ENCODE measurements at places on chromosomes 5 and 9.

DNA sequence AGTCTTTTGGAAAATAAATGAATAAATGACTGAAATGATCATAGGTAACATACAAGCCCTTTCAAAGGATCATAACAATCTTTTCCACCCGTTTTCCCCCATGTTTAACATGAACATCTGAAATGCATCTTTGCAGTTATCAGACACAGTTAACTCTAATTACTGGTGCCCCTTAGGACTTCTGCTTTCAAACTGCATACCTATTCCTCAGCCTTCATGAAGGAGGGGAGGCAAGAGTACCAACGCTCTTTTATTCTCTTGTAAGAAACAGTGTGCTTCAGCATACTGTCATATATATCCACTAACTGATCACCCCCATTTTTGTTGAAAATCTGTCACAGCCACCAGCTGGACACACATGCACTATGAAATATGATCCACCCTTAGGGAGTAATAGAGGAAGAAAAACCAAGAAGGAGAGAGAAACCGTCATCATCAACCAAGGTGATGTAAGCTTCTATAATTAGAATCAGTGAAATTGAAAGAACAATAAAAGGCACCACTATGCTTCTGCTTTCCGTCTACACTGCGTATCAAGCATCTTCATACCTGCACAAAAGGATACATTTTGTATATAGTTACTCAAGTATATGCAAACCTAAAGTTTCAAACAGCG lies 98.7 kb downstream of the RAPGEF6 start:
- DNase-seq = no peak

DNA sequence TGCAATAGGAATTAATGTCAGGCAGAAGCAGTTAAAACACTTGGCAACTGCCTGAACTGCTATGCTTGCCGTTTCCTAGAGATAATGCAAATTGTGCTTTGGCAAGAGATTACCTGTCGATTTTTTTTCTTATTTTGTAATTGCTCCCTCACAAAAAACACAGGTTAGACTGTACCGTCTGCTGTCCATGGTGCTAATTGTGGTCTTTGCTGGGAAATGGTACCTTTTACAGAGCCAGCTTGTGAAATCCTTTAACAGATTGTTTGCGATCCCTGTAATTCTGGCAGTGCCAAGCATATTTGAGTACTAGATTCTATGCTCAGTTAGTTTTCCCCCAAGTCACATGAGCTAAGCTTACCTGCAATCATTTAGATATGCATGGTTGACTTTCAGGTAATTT lies 2125.8 kb upstream of the WWC1 start:
- peak; percentile 82 for DNase-seq

GRCh38 chr5:104353371-104353770 lies 790.8 kb upstream of the NUDT12 start:
- no peak for DNase-seq

GRCh38 chr9:21265421-21266189 lies 25.8 kb upstream of the IFNA14 start:
- DNase-seq = no peak

GRCh38 chr5:136155761-136156160 lies 23.1 kb downstream of the SMAD5 start:
- no peak for DNase-seq

GRCh38 chr9:108535526-108535925 lies 320.3 kb downstream of the ACTL7B start:
- DNase-seq = no peak

DNA sequence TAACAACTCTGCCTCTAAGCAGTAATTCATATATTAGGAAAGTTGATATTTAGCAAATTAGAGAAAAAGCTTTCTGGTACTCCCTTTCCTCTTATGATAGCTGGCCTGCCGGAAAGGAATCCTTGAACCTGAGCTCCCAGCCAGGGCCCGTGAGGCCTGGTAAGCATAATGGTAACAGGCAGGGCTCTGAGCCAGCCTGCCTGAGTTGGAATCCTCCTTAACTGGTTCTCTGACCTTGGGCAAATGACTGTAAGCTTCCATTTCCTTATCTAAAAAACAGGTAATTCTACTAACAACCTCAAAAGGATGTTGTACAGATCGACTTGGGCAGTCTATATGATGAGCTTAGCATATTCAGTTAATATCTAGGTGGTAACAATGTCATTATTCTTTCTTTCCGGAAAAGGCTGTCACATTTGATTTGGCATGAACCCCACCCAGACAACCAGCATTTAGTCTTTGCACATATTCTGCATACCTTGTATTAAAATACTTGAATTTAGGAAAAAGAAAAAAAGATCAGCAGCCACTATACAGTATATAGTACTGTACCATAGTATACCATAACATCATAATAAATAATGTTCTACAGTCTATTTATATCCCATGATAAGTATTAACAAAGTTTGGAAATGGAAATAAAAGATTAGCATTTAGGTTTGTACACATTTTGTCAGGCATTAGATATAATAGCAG lies 55.7 kb upstream of the MAP3K1 start:
- DNase-seq = no peak

- DNase-seq = no peak
Measured at GRCh38 chr5:94080390-94080789, 339.0 kb upstream of the POU5F2 start.

- no peak for DNase-seq
Measured at GRCh38 chr9:80699511-80699998, 989.8 kb downstream of the TLE1 start.

- DNase-seq = peak; percentile 65
Measured at GRCh38 chr5:136212252-136212721, 19.3 kb upstream of the SMIM32 start.

DNA sequence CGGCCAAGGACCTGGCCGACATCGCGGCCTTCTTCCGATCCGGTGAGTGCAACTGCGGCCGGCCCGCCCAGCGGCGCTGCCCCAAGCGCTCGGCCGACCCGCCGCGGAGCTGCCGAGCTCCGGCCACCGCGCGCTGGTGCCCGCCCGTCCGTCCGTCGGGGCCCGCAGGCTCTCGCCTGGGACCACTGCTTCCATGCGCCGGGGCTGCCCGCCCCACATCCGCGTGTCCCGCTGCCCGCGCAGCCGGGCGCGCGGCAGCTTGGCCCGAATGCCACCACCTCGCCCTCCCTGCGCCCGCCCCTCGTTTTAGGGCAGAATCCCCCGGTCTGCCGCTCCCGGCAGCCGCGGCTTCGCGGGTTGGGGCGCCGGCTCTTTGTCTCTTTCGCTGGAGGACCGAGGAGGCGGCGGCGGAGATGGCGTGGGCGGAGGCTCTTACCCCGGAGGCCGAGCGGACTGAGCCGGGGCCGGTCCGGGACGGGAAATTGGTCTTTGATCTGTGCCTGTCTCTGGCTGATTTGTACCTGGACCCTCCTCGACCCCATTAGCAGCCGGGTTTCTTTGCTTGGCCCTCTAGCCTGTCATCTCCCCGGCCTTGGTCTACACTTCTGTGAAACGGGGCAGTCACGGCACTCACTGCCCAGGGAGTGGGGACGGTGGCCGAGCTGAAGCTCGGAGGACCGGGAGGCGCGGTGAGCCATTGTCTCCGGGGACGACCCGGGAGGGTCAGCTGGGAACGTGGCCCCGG lies 871 bp downstream of the TRIO start:
- no peak for DNase-seq

- no peak for DNase-seq
Measured at GRCh38 chr9:21558615-21559401, 76.7 kb upstream of the IFNE start.

- DNase-seq = no peak
Measured at GRCh38 chr5:1212271-1212670, 10.9 kb downstream of the SLC6A19 start.

DNA sequence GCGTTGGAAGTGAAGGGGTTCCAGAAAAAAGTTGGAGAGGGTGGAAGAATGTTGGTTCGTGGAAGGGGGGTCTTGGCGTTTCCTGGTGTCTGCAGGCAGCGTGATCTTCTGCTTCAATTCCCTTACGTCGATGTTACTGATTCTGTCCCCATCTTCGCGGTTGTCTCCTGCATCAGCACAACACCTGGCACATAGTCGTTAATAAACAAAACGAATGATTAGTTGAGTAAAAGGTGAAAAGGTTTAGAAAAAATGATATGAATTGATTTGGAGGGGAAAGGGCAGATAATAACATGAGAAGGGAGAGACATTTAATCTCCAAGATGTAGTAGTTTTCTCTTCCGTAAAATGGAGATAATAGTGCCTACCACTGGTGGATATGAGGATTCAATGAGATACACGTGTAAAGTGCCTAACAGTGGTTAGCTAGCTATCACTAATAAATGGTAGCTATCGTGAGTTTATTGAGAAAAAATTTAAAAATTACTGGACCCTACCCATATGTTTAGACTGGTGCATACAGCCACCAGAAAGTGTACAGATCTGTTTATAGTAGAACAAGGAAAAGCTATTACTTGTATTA lies 556 bp downstream of the MTREX start:
- peak; percentile 12 for DNase-seq

GRCh38 chr5:181028032-181028819 lies 11.8 kb upstream of the BTNL9 start:
- DNase-seq = no peak

DNA sequence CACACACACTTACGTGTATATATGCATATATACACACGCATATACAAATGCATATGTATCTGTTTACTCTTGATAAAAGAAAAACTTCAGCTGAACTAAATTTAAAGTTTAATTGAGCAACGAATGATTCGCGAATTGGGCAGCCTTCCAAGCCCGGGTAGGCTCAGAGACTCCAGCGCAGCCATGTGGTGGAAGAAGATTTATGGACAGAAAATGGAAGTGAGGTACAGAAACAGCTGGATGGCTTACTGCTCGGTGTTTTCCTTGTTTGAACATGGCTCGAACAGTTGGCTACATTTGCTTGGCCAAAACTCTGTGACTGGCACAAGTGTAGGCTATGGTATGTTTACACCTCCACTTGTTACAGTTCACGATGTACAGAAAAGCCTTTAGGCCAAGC lies 239.3 kb upstream of the PRDM9 start:
- DNase-seq = no peak

GRCh38 chr5:142239394-142240159 lies 85.2 kb downstream of the SPRY4 start:
- DNase-seq = no peak

DNA sequence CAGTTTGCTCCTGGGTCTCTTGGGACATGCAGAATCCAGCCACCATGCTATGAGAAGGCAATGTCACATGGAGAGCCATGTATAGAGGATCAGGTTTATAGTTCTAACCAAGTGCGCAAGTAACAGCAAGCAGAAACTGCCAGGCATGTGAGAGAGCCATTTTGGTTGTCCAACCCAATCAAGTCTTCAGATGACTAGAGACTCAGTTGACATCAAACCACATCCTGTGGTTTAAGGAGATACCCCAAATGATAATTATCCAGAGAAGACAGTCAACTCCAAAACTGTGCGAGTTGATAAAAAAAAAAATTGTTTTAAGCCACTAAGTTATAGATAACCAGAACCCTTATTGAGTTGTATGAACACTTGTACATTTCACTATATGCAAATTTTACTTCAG lies 40.2 kb downstream of the TMEM232 start:
- no peak for DNase-seq

GRCh38 chr5:11385251-11385900 lies 518.9 kb downstream of the CTNND2 start:
- DNase-seq = no peak

DNA sequence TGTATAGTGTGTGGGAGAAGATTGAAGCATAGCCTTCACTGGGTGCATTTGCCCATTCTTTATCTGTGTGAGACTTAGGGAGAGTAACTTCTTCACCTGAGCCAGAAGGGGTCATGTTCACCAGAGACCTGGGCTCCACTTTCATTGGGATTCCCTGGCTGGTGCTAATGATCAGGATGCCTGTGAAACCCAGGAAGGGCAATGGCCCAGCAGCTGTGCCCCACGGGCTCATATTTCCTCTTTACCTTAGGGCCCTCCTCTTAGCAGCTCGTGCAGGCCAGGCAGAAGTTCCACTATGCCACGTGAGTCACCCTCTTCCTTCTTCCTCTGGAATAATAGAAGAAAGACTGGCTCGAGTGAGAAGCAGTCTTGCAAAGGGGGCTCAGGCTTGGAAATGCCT lies 5.0 kb downstream of the PPARGC1B start:
- DNase-seq = no peak

DNA sequence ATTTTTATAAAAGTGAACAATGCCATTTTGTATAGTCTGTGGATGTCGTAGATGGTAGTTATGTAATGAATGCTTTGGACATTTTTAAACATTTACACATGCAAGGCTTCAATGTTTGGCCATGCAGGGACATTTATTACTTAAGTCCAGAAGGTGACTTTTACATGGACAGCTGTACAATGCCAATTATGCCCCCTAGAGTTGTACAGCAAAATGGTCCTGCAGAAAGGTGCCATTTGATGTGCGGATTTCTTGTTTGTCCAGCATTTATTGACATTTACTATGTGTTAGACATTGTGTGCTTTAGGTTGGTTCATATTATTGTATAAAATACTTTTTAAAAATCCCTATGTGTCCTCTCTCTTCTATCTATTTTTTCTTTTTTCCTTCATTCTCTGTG lies 22.5 kb upstream of the COMMD10 start:
- no peak for DNase-seq

- no peak for DNase-seq
Measured at GRCh38 chr5:58019614-58020013, 440.3 kb downstream of the PLK2 start.

GRCh38 chr5:40823459-40823858 lies 11.6 kb downstream of the RPL37 start:
- DNase-seq = no peak

GRCh38 chr9:88759364-88759763 lies 224.4 kb downstream of the NXNL2 start:
- no peak for DNase-seq

DNA sequence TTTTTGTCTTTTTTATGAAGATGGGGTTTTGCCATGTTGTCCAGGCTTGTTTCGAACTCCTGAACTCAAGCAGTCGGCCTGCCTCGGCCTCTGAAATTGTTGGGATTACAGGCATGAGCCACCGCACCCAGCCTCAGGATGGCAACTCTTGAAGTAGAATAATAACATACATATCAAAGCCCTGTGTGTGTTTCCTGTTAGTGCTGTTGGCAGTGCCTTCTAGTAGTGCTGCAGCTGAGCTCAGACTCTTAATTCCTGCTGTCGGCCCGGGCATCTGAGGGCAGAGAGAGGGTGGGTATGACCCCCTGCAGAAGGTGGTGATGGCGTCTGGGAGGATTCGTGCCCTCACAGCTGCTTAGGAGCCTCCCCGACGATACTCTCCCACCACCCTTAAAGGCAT lies 227.2 kb downstream of the PDZD2 start:
- DNase-seq = no peak

GRCh38 chr5:67467110-67467509 lies 270.5 kb upstream of the CD180 start:
- no peak for DNase-seq

- peak; percentile 28 for DNase-seq
Measured at GRCh38 chr9:125255781-125256391, 5.7 kb upstream of the GAPVD1 start.

DNA sequence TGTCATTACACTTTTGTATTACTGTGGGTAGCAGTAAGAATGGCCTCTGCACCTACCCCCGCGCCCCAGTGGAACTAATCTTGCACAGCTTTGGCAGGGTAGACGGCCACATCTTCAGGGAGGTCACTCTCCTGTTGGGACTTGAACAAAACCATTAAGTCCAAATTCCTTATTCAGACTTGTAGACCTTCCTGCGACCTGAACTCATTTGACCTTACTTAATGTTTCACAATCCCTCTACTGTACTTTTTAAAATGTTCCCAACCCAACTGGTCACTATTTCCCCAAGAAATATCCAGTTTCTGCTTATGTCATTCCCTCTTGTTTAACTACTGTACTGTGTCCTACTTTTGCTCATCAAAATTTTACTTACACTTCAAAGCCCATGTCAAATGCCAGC lies 5.3 kb upstream of the FAM120AOS start:
- no peak for DNase-seq

GRCh38 chr9:20593105-20593504 lies 29.2 kb downstream of the MLLT3 start:
- no peak for DNase-seq

GRCh38 chr5:147061431-147061830 lies 173.4 kb upstream of the STK32A start:
- DNase-seq = no peak

All from COR-L47 (cell line).